ENCODE measurements at places on chromosomes 11 and 22.
A peak's percentile ranks its signal among the peaks of the same experiment; 100 is the strongest.

DNA sequence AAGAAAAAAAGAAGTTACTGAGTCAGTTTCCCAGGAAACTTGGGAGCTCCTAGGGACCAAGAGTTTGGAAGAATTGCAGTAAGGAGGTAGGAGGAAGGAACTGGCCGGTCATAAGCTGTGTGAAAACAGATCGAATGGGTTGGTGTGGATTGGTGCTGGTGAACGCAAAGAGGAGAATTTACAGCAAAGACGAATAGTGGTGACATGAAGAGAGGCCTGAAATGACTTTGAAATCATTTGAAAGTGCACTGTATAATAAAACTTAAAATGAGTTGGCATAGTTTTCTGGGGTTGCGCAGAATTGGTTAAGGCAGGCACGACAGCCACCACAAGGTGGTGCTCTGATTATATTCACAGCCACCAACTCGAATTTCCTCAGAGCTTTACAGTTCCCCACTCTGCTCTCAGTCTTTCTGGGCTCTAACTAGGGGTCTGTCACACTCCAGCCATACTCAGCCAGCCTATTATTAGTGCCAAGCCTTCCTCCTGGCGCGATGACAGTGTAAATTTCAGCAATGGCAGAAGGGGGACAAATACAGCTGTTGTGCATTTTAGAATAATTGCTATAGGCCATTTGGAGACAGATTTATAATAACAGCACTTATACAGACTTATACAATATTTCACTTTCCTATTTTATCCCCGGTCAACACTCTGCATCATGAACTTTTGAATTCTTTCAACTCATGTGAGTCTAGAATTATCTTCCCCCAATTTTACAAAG is 8.3 kb upstream of the HTR3B start:
- DNase-seq: peak; percentile 43

- no peak for DNase-seq
Observed at GRCh38 chr11:1936781-1937615, 10.1 kb upstream of the MRPL23 start.

- no peak for DNase-seq
Observed at GRCh38 chr22:24162436-24162835, 18.9 kb upstream of the SUSD2 start.

DNA sequence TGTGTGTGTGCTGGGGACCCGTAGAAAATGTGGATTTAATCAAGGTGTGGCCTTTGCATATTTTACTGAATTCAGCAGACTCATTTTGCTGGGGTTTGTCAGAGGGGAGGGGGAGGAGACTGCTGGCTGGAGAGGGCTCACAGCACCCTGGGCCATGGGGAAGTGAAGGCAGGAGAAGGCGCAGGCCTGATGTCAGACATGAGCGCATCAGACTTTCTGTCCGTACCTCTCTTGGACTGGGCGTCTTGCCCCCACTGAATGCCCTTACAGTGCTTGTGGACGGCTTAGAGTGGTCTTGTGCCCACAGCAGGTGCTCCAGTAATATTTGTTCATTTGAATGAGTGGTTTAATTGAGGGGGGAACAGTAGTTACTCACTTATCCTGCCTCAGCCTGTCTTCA is 75.2 kb downstream of the TEAD1 start:
- no peak for DNase-seq

DNA sequence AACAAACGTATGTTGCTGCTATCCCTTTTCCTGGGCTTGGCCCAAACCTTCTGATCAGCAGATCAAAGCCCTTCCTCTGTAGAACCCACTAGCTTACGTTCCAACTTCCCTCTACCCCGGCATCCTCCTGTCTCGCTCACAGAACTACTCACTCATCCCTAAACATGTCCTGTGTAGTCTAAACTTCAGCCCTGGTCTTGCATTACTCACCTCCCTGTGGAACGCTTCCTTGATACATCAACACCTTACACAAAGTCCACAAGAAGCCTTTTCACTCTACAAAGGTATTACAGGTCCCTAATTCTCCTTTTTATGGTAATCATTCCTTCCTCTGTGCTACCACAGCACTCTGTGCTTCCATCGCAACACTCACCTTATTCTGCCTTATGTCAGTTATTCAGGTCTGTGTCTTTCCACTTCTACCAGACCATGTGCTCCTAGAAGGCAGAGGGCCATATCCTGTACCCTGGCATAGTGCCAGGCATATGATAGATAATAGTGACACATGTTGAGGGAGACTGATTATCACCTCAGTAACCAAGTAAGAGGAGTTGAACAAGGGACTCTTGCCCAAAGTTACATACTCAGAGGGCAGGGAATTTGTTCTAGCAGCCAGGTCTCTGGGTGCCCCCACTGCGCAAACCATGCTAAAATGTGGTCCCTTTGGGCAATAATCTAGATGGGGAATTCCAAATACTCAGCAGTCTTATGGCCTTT is 41.6 kb downstream of the USP35 start:
- DNase-seq: no peak

DNA sequence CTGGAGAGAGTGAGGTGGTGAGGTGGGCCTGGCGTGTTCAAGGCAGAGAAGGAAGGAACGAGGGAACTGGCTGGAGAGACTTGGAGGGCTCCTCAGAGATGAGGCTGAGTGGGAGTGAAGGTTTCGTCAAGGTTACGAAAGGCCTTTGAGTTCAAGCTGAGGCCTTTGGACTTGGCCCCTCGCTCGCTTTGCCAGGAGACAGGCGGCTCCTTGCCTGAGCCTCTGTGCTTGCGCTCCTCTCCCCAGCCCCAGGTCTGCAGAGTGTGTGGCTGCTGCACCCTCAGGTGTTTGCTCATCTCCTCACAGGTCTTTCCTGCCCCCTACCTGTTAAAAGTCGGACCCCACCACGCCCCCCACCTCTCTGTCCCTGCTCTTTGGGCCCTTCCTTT is 91.6 kb downstream of the ATXN10 start:
- DNase-seq: no peak

GRCh38 chr11:75145196-75145971 is 5.5 kb upstream of the SLCO2B1 start:
- DNase-seq: no peak

- DNase-seq: no peak
Observed at GRCh38 chr11:59418156-59418555, 8.1 kb downstream of the OR5A2 start.
